Smooth muscle cell of the umbilical artery (primary cell): ENCODE measurements at places on chromosomes 6 and 20. TPM values are rescaled to one million over a fixed set of nuclear protein-coding genes. Genes with fewer than 3 reads are reported as not detected.

The CST5 gene
- not detected in 2 replicates for total RNA-seq

The FAM209B gene
- not detected in 2 replicates for total RNA-seq

The PARD6B gene
- total RNA-seq = 0.37 and 0.59 TPM in 2 replicates

The EDN1 gene
- 1.8 and 2.8 TPM in 2 replicates for total RNA-seq

The EEF1A2 gene
- total RNA-seq = 3.9 and 8.8 TPM in 2 replicates

The C6orf62 gene
- total RNA-seq = 118 and 168 TPM in 2 replicates

The CST3 gene
- 306 and 317 TPM in 2 replicates for total RNA-seq

The DEFB124 gene
- total RNA-seq = not detected in 2 replicates

The DEFB132 gene
- total RNA-seq = not detected in 2 replicates

The MBOAT1 gene
- total RNA-seq = 0.59 and 1.6 TPM in 2 replicates

The MAP3K5 gene
- 8.9 and 14.5 TPM in 2 replicates for total RNA-seq

The BMP6 gene
- total RNA-seq = 2.1 and 69.2 TPM in 2 replicates

The CNBD2 gene
- total RNA-seq = 0.55 and 1.2 TPM in 2 replicates

The LAMA2 gene
- total RNA-seq = 14.1 and 81.4 TPM in 2 replicates

The BTN1A1 gene
- total RNA-seq = not detected in 2 replicates

The PRELID3B gene
- 65.9 and 78.7 TPM in 2 replicates for total RNA-seq

The CD40 gene
- total RNA-seq = 2.0 and 3.9 TPM in 2 replicates

The SLC22A3 gene
- 142 and 243 TPM in 2 replicates for total RNA-seq

The MAPK13 gene
- 11.0 and 16.4 TPM in 2 replicates for total RNA-seq

The GUCA1A gene
- 0.30 and 0.46 TPM in 2 replicates for total RNA-seq

The THBS2 gene
- total RNA-seq = 1,449 and 1,500 TPM in 2 replicates

The CCDC28A gene
- total RNA-seq = 9.1 and 11.0 TPM in 2 replicates

The PCMTD2 gene
- 41.2 and 42.5 TPM in 2 replicates for total RNA-seq

The NANP gene
- 9.8 and 12.6 TPM in 2 replicates for total RNA-seq

The ZFAND3 gene
- total RNA-seq = 30.0 and 42.1 TPM in 2 replicates

The MACROD2 gene
- total RNA-seq = 1.8 and 2.6 TPM in 2 replicates

The PLCB1 gene
- 22.1 and 26.7 TPM in 2 replicates for total RNA-seq

The GHRH gene
- not detected in 2 replicates for total RNA-seq

The CFAP61 gene
- total RNA-seq = 0.32 TPM in 1 of 2 replicates, not detected in the other

The UNC93A gene
- not detected in 2 replicates for total RNA-seq

The TSHZ2 gene
- total RNA-seq = 0.65 TPM in 1 of 2 replicates, not detected in the other

The BPIFB6 gene
- total RNA-seq = not detected in 2 replicates

The SSTR4 gene
- not detected in 2 replicates for total RNA-seq
